Gastrocnemius medialis (tissue), 4 donors: ENCODE measurements at places on chromosomes 16 and 17.

- DNase-seq = no peak
Measured at GRCh38 chr17:69800870-69801269, 274.2 kb upstream of the KCNJ16 start.

- no peak for DNase-seq
Measured at GRCh38 chr16:81477697-81478693, 33.4 kb downstream of the CMIP start.

GRCh38 chr16:49855280-49855821, 561 bp downstream of the ZNF423 start:
- DNase-seq = peak; percentile 89

DNA sequence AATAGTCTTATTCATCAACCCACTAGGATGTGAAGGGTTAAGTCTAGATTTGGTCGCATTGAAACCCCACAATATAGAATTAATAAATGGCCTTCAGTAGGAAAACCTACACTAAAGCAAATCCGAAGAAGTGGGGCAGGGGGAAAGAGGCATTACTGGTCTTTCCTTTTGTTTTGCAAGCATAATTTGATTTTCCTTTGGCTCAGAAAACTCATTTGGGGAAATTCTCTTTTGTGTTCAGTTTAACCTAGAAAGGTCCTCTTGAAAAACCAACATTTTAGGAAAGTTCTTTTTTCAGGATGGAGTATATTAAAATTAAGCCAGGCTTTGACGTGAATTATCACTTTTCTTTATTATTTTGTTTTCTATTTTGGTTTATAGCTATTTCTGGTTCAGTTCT, 31.7 kb downstream of the ERCC4 start:
- no peak for DNase-seq

- DNase-seq = no peak
Measured at GRCh38 chr16:47634727-47635126, 173.6 kb downstream of the PHKB start.

DNA sequence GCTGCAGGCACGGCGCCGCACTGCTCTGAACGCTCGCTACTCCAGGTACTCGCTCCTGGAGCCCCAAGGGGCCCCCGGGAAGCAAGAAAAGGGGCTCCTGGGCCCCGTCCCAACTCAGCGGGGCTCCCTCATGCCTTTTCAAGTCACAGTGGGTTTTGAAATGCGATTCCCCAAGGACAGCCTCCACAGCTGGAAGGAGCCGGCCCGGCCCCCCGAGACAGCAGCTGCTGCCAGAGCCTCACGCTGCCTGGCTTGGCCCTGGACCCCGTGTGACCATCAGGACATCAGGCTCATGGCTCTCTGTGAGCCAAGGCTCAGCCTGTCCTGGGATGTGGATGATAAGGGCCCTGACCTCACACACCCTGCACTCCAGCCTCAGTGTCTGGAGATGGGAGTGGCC, 80.6 kb downstream of the LMF1 start:
- DNase-seq = no peak

DNA sequence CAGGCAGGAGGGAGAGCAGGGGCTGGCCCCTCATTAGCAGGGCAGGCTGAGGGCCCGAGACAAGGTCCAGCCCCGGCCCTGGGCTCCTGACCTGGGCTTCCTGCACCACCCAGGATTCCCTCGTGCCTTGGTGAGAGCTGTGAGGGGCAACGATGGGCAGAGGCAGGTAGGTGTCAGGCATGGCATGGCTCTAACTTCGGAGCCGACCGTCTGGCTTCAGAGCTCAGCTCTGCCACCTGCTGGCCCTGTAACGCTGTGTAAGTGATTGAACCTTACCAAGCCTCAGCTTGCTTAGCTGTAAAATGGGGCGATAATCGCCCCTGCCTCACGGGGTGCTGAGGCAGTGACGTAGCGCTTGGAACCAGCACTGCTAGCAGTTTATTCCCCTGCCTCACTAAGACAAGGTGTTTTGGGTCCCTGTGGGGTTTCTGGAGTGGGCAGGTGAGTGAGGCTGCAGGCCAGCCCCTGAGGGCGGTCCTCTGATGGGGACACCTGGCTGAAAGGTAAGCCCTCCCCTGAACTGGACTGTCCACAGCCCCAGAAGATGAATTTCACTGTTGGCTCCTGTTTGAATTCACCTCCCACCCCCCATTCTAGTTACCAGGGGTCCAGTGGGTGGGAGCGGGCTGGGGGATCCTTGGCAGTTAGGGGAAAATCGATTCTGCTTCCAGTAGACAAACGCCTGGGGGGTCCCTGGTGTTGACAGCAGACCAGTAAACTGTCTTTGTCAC, 184.8 kb upstream of the GSE1 start:
- DNase-seq = no peak

DNA sequence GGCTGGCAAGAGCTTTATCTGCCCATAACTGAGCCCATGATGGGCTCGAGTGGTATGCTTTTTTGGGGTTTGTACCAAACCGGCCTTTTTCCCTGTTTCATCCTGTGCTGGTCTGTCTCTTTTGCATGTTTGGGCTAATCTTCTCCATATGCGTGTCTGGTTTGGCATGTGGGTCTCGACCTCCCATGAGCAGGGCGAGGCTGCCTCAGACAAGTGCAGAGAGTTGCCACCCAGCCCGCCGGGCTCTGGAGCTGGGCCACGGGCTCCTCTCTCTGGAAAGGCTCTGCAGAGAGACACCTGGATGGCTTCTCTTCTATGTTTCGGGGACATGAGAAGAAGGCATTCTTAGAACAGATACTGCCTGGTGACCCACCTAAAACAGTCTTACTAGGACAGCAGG, 67.8 kb upstream of the TBX2 start:
- no peak for DNase-seq

- no peak for DNase-seq
Measured at GRCh38 chr16:57297856-57298255, 13.4 kb upstream of the PLLP start.

DNA sequence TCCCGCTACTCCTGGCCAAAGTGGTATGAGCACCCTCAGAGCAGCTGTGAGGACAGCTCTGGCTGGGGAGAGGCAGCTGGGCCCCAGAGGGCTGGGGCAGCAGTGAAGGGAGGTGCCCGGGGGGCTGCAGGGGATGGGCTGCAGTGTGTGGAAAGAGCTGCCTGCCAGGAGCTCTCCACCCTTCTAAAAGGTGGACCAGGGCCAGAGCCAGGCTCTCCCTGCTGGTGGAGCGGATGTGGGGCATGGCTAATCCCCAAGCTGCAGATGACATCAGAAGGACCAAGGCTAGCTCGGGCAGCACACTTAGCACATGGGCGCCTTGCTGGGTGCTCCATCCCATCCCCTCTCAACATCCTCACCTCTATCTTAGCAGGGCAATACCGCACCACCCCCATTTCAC, 103.1 kb downstream of the SDK2 start:
- no peak for DNase-seq

- DNase-seq = no peak
Measured at GRCh38 chr17:38562903-38563302, 42.8 kb downstream of the SRCIN1 start.

DNA sequence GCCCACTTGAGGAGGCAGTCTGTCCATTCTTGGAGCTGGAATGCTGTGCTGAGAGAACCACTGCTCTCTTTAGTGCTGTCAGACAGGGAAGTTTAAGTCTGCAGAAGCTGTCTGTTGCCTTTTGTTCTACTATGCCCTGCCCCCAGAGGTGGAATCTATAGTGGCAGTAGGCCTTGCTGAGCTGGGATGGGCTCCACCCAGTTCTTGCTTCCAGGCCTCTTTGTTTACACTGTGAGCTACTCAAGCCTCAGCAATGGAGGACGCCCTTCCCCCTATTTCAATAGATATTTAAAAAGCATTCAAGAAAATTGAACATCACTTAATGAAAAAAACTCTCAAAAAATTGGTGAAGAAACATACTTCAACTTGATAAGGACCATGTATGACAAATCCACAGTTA, 313.5 kb downstream of the PHKB start:
- DNase-seq = no peak

DNA sequence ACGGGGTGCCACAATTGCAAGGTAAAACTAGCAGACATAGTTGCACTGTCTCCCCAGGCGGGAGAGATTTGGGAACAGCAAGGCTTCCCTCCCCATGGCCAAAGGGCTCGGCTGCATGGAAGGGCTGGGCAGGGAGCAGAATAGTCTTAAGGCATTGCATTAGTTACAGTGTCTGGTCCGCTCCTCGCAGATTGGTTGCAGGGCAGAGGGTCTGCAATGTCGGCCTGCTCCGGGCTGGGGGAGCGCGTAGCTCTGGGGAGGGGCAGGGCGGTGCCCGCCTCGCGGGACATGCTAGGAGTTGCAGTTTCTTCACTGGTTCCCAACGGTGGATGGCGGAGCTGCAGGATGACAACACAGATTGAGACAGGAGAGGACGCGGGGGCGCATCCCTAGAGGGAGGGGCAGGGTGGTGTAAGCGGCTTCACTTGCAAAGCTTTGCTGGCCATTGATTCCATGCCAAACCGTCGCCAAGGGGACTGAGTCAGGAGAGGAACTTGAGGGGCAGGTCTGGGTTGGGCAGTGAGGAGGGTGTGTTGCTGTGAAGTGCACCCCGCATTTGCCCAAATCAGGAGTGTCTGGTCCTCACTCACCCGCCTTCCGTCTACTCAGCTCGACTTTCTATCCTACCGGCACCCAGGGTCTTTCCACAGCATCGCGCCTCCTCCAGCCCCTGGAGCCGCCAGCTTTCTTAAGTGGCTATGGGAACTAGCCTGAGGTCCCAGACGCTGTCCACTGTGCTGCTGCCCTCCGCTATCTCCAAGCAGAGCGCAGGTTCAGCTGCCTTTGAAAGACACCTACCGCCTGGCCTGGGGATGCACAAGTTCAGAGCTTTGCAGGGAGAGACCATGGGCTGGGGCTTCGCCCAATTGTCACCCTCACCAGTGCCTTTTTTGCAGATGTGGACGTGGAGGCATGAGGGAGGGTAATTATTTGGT, 1748.9 kb downstream of the TP53TG3F start:
- DNase-seq = no peak

DNA sequence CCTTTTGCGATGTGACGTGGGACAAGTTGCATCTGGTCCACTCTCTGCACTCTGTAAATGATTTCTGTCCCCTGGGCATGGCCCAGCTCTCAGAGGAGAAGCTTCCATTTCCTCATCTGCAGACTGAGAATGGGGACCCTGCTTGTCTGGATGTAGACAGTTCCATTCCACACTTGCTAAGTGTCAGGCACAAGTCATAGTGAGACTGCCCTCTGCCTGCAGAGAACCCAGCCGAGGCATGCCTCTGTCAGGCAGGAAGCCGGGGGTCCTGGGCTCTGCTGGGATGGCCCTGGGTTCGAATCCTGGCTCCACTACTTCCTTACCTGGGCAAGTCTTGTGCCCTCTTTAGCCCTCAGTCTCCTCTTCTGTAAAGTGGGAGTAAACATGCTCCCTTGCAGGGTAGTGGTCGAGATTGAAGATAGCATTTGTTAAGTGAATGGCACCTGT, 4.1 kb downstream of the MAP2K3 start:
- no peak for DNase-seq

DNA sequence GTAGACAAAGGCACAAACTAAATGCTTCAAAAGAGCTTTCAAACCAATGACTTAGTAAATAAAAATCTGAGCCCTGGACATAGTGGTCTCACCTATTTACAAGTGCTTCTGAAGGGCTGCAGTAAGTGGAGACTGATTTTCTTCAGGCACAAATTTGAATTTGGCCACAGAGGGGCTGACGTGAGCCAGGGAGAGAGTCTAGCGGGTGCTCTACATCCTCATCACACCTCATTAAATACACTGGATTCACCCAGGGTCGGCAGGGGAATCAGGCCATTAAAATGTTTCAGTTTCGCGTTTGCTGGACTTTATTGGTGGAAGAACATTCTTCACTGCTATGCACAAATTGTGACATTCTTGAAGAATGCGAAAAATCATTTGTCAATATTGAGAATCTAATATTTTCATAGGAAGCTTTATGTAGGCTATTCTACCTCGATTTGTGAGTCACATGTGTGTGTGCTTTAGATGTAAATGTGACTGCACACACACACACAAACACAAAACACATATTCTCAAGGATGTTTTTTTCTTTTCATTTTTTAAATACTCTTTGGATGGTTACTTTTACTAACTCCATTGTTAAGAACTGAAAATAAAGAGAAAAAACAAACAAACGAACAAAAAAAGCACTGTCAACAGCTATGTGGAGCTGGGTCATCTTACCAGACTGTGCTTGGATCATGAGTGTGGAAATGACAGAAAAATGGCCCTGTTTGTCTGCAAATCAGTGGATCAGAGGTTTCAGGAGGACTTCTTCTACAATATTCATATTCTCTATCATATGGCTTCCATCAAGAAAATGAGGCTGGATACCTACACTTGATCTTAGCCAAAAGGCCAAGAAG, 58.9 kb downstream of the CDH11 start:
- no peak for DNase-seq

DNA sequence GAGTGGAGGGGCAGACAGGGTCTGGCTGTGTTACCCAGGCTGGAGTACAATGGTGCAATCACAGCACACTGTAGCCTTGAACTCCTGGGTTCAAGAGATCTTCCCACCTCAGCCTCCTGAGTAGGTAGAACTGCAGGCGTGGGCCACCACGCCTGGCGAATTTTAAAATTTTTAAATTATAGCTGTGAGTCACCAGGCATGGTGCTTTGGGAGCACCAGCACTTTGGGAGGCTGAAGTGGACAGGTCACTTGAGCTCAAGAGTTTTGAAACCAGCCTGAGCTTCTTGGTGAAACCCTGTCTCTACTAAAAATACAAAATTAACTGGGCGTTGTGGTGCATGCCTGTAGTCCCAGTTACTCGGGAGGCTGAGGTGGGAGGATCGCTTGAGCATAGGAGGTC, 114.0 kb downstream of the CHD9 start:
- DNase-seq = no peak

DNA sequence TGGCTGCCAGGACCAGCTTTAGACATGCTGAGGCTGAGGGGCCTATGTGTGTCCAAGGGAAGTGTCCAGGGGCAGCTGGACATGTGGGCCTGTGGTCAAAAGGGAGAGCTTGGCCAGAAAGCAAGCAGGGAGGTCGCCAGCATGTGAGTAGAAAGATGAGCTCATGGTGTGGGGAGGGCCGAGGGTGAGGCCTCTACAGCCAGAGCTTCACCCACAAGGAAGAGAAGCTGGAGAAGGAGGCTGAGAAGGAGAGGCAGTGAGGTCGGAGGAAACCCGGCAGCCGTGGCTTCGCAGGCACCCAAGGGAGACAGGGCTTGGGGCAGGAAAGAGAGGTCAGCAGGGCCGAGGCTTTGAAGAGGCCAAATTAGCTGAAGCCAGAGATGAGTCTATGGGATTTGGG, 4.0 kb upstream of the HSD11B2 start:
- no peak for DNase-seq

DNA sequence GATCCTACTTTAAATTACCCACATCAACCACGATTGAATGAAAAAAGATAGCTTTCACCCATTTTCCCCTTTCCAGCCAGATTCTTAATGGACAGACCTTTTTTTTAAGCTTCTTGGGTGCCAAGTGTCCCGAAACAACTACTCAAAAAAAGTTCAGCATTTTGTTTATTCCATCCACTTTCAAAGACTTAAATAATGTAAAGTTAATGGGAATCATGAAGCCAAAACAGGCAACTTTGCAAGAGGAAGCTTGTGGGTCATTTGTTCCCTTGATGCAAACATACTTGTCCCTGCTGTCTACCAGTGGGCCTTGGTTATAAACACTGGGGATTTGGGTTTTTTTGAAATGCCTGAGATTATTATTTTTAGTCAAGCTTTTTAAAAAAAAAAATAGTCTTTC, 414.0 kb upstream of the PSMD7 start:
- no peak for DNase-seq
